ENCODE measurements at places on chromosomes 3 and 15. TPM values are rescaled to one million over a fixed set of nuclear protein-coding genes. Genes with fewer than 3 reads are reported as not detected.

Gene TEX55
- total RNA-seq, result not detected

Gene FBXL22
- 0.46 TPM for total RNA-seq

DNA sequence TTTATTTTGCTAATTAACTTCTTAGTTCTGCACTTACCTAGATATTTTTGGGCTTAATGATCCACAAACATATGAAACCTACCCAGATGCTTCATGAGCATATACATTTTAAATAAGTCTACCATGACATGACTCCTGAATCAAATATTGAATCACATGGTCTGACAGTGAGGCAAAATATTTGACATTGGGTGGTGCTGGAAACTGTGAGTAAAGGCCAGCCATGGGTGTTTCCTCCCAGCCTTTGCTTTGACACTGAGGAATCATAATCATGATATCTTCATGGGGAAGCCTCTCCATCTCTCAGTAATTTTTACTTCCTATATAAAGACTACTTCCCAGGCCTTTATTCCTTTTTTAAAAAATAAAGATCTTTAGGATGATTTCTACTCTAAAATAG, 22.8 kb upstream of the SSR3 start:
- H3K4me3 ChIP-seq, result no peak overlapping the region
- H3K4me1 ChIP-seq, result peaks cover 11% of the 10 kb centered on the region
- H3K36me3 ChIP-seq, result no peaks in the 10 kb centered on the region
- H3K27ac ChIP-seq, result no peak overlapping the region
- no peak for DNase-seq

GRCh38 chr15:98599909-98600691, 48.2 kb upstream of the IGF1R start:
- H3K36me3 ChIP-seq, result peaks cover 11% of the 10 kb centered on the region
- peak overlapping the region; percentile 84 for H3K27ac ChIP-seq
- DNase-seq, result peak; percentile 31
- peaks cover 35% of the 10 kb centered on the region for H3K4me1 ChIP-seq
- peak overlapping the region; percentile 41 for H3K4me3 ChIP-seq

Gene GOLGA6L9
- total RNA-seq, result 7.3 TPM

DNA sequence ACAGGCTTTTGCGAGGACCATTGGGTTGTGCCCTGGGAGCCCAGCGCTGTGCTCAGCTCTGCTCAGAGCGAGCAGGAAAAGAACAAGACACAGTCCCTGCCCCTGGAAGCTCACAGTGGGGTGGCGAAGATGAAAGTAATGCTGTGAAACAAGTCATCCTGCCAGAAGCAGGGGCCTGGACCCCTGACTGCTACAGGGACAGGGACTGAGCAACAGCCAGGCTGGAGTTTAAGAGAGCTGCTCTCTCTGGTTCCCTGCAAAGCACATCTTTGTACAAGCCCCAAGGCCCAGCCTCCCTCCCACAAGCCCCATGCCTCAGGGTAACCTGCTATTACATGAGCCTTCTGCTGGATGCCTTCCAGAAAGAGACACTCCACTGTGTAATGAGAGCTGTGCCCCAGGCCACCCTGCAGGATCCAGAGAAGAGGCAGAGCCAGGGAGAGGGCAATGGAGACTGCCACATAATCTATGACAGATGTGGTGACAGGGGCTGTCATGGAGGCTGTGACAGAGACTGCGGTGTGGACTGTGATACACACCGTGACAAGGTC, 7.1 kb upstream of the HCN4 start:
- H3K36me3 ChIP-seq, result 0 out of 2 replicates have a peak, but pooled peaks cover 5% of the 10 kb centered on the region
- no peak overlapping the region for H3K4me3 ChIP-seq
- H3K27me3 ChIP-seq, result peaks cover 19% of the 10 kb centered on the region

Gene TMOD3
- total RNA-seq, result 38.8 TPM

GRCh38 chr3:178583963-178584575, 47.8 kb downstream of the KCNMB2 start:
- H3K27me3 ChIP-seq, result no peaks in the 10 kb centered on the region
- peaks cover 5% of the 10 kb centered on the region for H3K36me3 ChIP-seq
- no peak overlapping the region for H3K4me3 ChIP-seq
